T-helper 17 cell (primary cell): ENCODE measurements at places on chromosomes 5 and 9. TPM values are rescaled to one million over a fixed set of nuclear protein-coding genes. Genes with fewer than 3 reads are reported as not detected.

Gene ABCA1
- 16.0 TPM for total RNA-seq

Gene TNC
- total RNA-seq, result not detected

DNA sequence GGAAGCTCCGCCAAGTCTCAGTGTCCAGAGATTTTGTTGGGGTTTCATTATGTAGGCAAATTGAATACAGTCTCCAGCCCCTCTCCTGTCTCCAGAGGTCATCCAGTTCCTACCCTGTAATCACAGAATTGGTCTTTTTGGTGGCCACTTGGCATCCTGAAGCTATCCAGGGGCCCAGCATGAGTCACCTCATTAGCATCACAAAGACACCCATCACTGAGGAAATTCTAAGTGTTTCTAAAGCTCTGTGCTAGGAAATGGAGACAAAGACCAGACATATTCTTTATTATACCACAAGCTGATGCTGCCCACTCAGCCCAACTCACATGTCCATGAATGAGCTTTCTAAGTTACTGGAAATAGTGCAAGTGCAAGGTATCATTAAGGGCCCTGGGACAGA is 229.9 kb downstream of the DOCK8 start:
- no peak overlapping the region for H3K4me3 ChIP-seq
- peaks cover 20% of the 10 kb centered on the region for H3K36me3 ChIP-seq
- no peaks in the 10 kb centered on the region for H3K27me3 ChIP-seq
- peaks cover 24% of the 10 kb centered on the region for H3K4me1 ChIP-seq
- peak overlapping the region; percentile 70 for H3K27ac ChIP-seq

DNA sequence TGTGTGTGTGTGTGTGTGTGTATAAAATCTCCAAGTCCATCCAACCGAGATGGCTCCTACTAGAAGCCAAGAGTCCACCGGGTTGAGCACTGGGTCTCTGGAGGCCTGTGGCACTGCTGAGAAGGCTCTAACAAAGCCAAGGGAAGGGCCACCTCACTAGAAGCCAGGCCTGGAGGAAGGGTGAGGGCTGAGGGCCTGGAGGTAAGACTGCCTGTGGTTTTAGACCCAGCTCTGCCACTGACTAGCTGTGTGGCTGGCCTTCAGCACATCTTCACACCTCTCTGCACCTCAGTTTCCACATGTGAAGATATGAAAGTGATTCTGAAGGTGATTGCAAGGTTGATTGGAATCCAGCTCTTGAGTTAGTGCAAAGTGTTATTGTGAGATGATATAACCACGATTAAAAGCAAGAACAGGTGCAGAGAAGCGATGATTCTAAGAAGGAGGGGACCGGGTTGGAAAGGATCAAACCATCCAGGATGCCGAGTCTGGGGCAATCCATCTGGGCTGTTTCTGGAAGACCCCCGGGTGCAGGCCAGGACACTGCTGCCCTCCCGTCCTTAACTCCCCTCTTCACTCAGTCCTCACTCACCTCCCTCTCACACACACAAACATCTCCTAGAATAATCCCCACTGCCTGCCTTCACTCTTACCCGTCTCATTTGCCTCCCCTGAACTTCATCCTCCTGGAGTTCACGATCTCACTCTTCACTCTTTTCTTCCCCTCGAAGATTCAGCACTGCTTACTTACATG is 2.3 kb downstream of the IL4 start:
- H3K36me3 ChIP-seq, result peaks cover 3% of the 10 kb centered on the region
- DNase-seq, result no peak
- no peak overlapping the region for H3K4me3 ChIP-seq
- no peaks in the 10 kb centered on the region for H3K4me1 ChIP-seq
- peaks cover 4% of the 10 kb centered on the region for H3K27me3 ChIP-seq

GRCh38 chr9:127450243-127450760 is 904 bp downstream of the RPL12 start:
- H3K27ac ChIP-seq, result peak overlapping the region; percentile 95
- no peaks in the 10 kb centered on the region for H3K27me3 ChIP-seq
- H3K4me1 ChIP-seq, result peaks cover 19% of the 10 kb centered on the region
- H3K4me3 ChIP-seq, result peak overlapping the region; percentile 94
- no peak for DNase-seq
